ENCODE measurements at places on chromosomes 5 and 9. TPM values are rescaled to one million over a fixed set of nuclear protein-coding genes. Genes with fewer than 3 reads are reported as not detected.

GRCh38 chr5:172086194-172086975 lies 79.9 kb upstream of the FBXW11 start:
- H3K27me3 ChIP-seq = peaks cover 8% of the 10 kb centered on the region
- no peak overlapping the region for H3K27ac ChIP-seq
- no peak overlapping the region for H3K4me3 ChIP-seq
- DNase-seq = no peak
- peaks cover 29% of the 10 kb centered on the region for H3K36me3 ChIP-seq
- H3K4me1 ChIP-seq = no peaks in the 10 kb centered on the region

- peak overlapping the region; percentile 56 for H3K4me3 ChIP-seq
- H3K27ac ChIP-seq = no peak overlapping the region
- H3K4me1 ChIP-seq = peaks cover 24% of the 10 kb centered on the region
- H3K27me3 ChIP-seq = peaks cover 25% of the 10 kb centered on the region
- DNase-seq = no peak
Measured at GRCh38 chr5:37835380-37835973, 4.4 kb downstream of the GDNF start.

- H3K27ac ChIP-seq = no peak overlapping the region
- H3K4me3 ChIP-seq = no peak overlapping the region
- H3K27me3 ChIP-seq = no peaks in the 10 kb centered on the region
- DNase-seq = no peak
Measured at GRCh38 chr5:144108131-144108530, 62.3 kb downstream of the YIPF5 start.

The BNIP1 gene
- 10.3 TPM for total RNA-seq

The GDF9 gene
- total RNA-seq = 0.33 TPM

DNA sequence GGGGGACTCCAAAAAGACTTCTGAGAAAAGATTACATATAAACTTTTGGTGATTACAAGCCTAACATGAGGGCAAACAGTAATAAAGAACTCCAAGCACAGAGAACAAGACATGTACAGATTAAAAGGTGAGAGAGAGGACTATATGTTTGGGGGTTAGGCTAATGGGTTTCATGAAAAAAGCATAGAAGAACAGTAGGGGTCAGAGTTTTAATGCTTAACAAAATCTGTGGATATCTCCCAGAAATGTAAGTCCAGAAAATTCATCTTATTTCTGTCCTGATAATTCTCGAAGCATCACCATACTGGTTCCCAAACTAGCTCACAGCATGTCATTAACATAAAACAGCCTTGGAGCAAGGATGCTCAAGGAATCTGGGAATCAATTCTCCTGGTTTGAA lies 137.2 kb downstream of the ARRDC3 start:
- peaks cover 2% of the 10 kb centered on the region for H3K27me3 ChIP-seq
- peaks cover 6% of the 10 kb centered on the region for H3K4me1 ChIP-seq
- no peak overlapping the region for H3K4me3 ChIP-seq
- no peak for DNase-seq
- H3K36me3 ChIP-seq = no peaks in the 10 kb centered on the region

- H3K4me1 ChIP-seq = peaks cover 6% of the 10 kb centered on the region
- DNase-seq = no peak
- H3K27me3 ChIP-seq = peaks cover 5% of the 10 kb centered on the region
- no peaks in the 10 kb centered on the region for H3K36me3 ChIP-seq
- H3K27ac ChIP-seq = no peak overlapping the region
- H3K4me3 ChIP-seq = peak overlapping the region; percentile 92
Measured at GRCh38 chr9:101029315-101030085, 973 bp downstream of the PLPPR1 start.

The CBY3 gene
- total RNA-seq = not detected

- H3K36me3 ChIP-seq = peaks cover 6% of the 10 kb centered on the region
- no peak overlapping the region for H3K27ac ChIP-seq
- peaks cover 11% of the 10 kb centered on the region for H3K27me3 ChIP-seq
- peaks cover 19% of the 10 kb centered on the region for H3K4me1 ChIP-seq
Measured at GRCh38 chr9:133914442-133915342, 77.4 kb downstream of the VAV2 start.

DNA sequence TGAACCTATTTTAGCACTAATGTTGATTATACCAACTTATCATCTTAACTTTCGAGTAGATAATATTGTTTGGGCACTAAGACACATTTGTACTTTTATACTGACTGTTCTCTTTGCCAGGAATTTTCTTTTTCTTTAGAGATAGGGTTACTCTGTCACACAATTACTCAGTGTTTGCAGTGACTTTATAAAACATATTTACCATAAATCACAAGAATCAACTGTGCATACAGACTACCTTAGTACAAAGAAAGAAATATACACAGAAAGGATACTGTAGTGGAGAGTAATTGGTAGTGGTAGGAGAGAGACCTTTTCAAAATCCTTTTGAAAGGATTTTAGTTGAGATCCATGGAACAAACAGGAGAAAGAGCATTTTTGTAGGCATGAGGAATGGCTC lies 40.3 kb downstream of the KIAA1958 start:
- no peak for DNase-seq
- peak overlapping the region; percentile 70 for H3K27ac ChIP-seq
- no peak overlapping the region for H3K4me3 ChIP-seq
- no peaks in the 10 kb centered on the region for H3K36me3 ChIP-seq

The MELK gene
- total RNA-seq = 10.6 TPM

- H3K36me3 ChIP-seq = peaks cover 4% of the 10 kb centered on the region
- H3K4me1 ChIP-seq = peaks cover 38% of the 10 kb centered on the region
- DNase-seq = no peak
- H3K27ac ChIP-seq = no peak overlapping the region
- H3K4me3 ChIP-seq = no peak overlapping the region
Measured at GRCh38 chr5:14143546-14143840, 351 bp downstream of the TRIO start.

DNA sequence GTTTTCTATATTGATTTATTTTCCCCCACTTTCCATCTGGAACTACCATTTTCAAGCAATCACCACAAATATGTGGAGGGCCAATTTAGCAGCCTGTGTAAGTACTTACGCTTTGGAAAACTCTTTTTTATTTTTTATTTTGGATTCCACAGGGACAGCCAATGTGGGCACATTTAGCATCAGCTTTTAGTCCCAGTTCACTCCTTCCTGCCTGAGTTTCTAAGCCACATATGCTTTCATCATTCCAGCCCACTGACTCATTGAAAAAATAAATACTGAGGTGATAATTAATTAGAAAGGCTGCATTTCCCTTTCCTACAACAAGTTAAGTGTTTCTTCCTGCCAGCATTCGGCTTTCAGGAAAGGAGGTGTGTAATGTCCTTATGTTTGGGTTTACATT lies 76.8 kb downstream of the TMEM167A start:
- H3K27ac ChIP-seq = no peak overlapping the region
- DNase-seq = no peak
- peaks cover 13% of the 10 kb centered on the region for H3K4me1 ChIP-seq
- H3K27me3 ChIP-seq = no peaks in the 10 kb centered on the region
- no peaks in the 10 kb centered on the region for H3K36me3 ChIP-seq

The ZNF483 gene
- total RNA-seq = 24.0 TPM
